ENCODE measurements at places on chromosomes 13 and 19.

- no peak for DNase-seq
Measured at GRCh38 chr19:42150911-42151361, 18.7 kb upstream of the POU2F2 start.

GRCh38 chr19:51448411-51449016, 9.7 kb downstream of the SIGLEC8 start:
- DNase-seq, result no peak

DNA sequence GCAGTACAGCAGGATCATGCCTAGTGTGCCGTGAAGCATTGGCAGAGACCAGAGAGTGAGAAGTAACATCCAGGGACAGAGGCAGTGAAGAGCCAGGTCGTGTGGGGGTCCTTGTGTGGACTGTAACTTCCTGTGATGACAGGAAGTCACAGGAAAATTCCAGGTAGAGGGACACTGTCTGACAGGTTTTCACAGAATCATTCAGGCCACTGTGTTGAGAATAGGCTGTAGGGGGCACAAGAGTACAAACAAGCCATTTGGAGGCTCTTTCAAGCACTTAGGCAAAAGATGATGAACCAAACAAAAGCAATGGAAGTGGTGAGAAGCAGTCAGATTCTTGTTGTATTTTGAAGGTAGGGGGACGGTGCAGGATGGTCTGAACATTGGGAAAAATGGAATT, 46.4 kb downstream of the N4BP2L1 start:
- DNase-seq, result no peak

GRCh38 chr19:10222201-10222890, 8.8 kb downstream of the S1PR2 start:
- DNase-seq, result no peak

DNA sequence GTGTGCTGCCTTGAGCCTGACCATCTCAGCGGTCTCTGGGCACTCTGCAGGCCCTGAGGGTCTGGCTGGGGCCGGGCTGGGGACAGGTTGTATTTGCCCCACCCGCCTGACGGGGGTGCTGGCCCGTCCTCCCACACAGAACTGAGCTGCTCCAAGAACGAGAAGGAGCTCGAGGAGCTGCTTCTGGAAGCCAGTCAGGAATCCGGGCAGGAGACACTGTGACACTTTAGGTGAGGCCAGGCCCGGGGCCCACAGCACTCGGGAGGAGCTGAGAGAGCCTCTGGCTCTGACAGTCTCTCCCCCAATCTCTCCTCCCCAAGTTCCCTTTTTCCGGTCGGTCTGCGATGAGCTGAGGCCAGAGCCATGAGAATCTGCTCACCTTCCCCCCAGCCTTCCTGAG, 14.5 kb downstream of the NKPD1 start:
- no peak for DNase-seq

GRCh38 chr19:5826531-5827341, 12.8 kb downstream of the FUT6 start:
- DNase-seq, result no peak

DNA sequence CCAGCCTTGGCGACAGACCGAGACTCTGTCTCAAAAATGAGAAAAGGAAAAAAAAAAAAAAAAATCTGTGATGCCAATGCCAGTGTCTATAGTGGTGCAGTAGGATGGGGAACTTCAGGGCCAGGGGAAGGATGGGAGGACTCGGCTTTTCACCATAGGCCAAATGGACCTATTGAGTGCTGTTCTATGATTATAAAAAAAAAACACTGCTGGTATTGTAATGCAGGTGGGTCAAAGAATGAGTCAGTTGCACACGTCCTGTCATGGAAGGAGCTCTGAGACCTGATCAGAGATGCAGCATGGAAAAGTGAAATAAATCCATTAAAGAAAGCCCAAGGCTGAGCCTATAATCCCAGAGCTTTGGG, 7.0 kb downstream of the DNAJB1 start:
- no peak for DNase-seq

- no peak for DNase-seq
Measured at GRCh38 chr13:22412452-22412851, 741.6 kb downstream of the FGF9 start.

DNA sequence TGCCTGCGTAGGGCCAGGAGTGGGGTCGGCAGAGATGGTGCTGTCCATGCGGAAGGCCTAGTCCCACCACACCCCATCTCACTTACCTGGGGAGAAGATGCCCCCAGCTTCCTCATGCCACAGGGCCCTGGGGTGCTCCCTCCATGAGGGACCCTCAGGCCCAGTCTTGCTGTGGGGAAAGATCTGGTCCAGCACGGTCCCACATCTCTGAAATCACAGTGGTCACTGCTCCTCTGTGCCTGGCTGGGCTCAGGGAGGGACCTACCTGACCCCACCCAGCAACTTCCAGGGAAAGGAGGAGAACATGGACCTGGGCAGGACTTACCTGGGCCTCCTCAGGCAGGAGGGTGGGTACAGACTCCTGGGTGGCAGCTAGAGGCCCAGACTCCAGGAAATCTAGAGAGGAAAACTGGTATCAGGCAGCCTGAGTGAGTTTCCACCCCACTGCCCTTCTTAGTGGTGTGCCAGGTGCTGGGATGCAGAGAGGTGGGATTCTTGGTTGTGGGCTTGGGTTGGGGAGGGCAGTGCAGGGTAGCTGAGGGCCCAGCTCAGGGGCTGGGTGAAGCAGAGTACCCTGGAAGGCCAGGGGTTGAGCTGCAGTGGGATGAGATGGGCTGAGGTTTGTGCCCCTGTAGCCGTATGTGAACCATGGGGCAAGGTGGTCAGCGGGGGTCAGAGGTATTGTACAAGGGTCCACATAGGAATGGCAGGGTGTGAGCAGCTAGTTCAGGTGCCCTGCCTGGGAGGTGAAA, 3.8 kb downstream of the MZF1 start:
- DNase-seq, result no peak

DNA sequence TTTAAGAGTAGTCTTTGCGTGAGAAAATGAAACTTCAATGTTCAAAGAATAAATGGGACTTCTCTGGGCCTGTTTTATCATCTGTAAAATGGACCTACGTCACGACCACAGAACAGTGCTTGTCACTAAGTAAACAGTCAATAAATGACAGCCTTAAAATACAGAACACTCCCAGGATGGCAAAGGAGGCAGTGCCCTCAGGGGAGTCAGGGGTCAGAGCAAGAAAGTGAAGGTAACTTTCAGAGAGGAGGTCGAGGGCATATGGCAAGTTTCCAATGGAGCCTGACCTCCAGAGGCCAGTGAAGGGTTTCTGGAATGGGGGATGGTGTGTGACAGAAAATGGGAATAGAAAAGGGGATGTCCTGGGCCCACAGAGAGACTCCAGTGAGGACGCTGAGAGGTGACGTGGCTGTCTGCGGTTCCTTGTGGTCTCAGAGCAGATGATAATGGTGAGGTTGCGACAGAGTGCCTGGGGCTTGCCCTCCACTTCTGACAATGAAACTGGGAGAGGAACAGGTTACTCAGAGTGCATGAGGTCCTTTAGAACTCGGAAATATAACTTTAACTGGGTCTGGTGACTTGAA, 91.8 kb downstream of the UBL3 start:
- DNase-seq, result no peak

DNA sequence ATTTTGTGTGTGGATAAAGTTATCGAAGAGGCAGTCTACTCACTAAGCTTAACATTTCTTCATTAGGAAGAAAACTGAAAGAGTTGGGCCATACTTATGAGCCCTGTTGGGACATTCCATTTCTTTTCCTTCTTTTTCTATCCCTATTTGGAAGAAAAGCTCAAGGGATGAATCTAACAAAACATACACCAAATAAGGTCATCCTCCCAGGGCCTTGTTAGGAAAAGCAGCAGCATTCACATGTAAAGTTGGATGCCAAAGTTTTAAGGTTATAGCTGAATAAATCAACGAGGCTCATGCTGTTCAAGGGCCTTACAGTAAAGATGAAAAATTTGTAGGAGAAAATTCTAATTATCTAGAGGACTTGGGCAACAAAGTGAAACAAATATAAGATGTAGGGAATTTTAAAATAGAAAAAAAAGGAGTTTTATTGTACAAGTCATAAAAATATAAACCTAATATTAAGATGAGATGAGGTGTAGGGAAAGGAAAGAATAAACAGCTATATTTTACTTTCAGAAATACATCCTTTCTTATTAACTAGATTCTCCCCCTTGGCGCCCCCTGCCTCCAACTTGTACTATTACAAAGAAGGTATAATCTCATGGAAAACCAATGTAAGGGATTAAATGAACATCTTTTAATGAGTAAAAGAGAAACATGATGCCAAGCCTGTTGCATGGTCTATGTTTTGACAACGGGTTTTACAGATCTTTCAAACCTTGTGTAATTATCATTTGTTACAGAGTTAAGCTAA, 160.4 kb downstream of the PCDH20 start:
- no peak for DNase-seq

- DNase-seq, result no peak
Measured at GRCh38 chr13:21225841-21226581, 49.6 kb downstream of the MRPL57 start.

GRCh38 chr19:55156202-55157063, 1.1 kb downstream of the TNNI3 start:
- peak; percentile 31 for DNase-seq

DNA sequence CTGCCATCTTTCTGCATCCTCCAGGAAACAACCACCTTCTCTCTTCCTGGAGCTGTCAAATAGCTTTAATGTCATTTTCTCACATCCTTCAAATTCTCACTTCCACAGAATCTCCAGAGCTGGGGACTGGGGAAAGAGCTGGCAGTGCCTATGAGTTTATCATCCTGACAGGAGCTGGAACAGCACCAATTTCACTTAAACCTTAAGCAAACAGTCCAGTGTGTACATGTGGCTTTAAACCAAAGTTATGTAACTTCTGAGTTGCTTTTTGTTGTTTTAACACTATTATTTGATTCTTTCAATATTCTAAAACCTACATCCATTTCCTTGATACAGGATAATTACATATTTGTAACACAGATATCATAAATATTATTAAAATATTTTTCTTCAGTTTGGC, 331.5 kb upstream of the ARGLU1 start:
- DNase-seq, result no peak

DNA sequence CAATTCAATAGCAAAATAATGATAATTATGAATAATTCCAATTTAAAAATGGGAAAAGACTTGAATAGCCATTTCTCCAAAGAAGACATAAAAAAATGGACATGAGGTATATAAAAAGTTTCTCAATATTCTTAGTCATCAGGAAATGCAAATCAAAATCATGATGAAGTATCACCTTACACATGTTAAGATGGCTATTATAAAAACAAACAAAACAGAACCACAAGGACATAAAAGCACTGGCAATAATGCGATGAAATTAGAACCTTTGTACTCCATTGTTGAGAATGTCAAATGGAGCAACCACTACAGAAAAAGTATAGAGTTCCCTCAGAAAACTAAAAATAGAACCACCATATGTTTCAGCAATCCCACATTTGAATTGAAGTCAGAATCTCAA, 1186.1 kb downstream of the SLITRK5 start:
- no peak for DNase-seq

- DNase-seq, result no peak
Measured at GRCh38 chr19:9052894-9053293, 34.0 kb upstream of the OR1M1 start.

Data from caudate nucleus (tissue), 63 donors.